Frontal cortex (tissue), 4 donors: ENCODE measurements at places on chromosomes 12 and 14.

- DNase-seq: no peak
Measured at GRCh38 chr12:116442946-116443345, 116.2 kb upstream of the MAP1LC3B2 start.

DNA sequence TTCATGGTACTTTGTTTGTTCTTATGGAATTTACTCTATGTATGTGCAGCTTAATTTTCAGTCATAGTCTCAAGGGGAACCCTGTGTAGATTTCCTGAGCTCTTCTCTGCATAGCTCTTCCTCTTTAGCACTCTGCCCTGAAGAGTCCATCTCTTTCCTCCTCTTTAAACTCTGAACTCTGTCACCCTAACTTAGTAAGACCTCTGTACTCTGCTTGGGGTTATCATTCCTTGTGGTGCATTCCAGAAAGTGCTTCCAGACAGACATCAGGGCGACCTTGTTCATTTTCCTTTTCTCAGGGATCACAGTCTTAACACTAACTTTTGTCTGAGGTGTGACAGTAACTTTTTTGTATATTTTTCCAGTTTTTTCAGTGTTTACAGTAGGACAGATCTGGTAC, 179.3 kb downstream of the RAD51B start:
- no peak for DNase-seq

DNA sequence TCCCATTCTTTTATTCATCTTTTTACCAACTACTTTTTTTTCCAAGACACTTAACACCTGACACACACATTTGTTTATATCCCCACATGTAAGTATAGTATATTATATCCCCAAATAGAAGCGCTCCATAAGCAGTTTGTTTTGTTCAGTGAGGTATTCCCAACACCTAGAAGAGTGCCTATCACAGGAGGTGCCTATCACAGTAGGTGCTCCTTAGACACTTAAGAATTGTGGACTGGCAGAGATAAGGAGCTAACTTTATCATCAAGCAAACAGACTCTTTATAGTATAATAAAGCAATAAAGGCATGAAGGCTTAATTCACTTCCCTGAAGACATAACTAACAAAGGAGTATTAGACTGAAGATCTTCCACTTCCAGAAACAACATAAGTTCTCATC, 29.1 kb downstream of the OSBPL8 start:
- DNase-seq: no peak

DNA sequence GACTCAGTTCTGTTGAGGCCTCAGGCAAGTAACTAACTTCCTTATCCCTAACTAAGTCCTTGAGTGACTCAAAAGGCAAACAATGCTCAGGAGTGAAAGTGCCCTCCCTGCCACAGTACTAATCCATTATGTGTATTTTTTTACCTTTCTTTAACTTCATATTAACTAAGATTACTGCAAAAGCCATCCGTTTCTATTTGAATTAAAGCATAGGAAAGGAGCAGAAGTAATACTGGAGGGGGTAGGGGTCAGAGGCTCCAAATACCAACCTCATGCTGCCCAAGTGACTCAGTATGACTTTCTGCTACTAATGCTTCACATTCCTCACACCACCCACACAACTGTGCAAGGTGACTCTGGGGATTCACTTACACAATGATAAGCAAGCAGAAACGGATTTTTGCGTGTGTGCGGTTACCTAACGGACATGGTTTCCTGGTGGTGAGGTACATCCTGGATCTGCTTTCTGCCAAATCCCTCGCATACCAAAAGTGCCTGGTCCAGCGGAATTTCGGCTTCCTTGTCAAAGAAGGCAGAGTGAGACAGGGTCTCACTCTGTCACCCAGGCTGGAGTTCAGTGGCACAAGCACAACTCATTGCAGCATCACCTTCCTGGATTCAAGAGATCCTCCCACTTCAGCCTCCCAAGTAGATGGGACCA, 25.1 kb downstream of the MOK start:
- DNase-seq: no peak

GRCh38 chr14:81831128-81831820, 297.6 kb upstream of the SEL1L start:
- peak; percentile 14 for DNase-seq
